ENCODE measurements at places on chromosomes 5 and 9.

DNA sequence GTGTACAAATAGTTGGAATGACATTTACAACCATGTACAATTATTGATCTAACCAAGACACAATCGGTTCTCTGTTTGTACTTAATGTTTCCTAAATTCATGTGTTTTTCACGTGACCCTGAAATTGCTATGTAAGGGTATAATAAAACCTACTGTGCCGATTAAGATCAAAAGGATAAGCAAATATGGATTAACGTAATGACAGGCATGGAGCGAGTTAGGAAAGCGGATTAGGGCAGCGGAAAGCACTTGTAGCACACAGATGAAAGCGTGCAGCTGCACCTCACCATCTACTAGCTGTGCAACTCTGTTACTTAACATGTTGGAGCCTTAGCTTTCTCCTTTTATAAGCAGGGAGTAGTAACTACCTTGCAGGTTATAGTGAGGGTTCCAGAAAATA is 38.3 kb upstream of the ZFYVE16 start:
- DNase-seq: no peak

DNA sequence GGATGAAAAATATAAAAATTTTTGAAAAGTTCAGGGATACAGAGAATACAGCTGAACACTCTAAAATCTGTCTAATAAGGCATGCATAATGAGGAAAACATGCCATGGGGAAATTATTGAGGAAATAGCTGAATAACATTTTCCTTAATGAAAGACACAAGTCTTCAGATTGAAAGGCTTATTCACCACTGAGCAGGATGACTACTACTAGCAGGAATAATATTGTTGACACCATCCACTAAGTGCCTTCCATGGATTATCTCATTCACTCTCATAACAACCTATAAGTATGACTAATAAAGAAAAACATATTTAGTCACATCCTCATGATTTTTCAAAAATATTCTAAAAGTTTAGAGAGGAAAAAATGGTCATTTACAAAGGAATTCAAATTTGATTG is 96.7 kb upstream of the FER start:
- DNase-seq: no peak

- no peak for DNase-seq
Observed at GRCh38 chr5:175778951-175779503, 92.4 kb upstream of the CPLX2 start.

DNA sequence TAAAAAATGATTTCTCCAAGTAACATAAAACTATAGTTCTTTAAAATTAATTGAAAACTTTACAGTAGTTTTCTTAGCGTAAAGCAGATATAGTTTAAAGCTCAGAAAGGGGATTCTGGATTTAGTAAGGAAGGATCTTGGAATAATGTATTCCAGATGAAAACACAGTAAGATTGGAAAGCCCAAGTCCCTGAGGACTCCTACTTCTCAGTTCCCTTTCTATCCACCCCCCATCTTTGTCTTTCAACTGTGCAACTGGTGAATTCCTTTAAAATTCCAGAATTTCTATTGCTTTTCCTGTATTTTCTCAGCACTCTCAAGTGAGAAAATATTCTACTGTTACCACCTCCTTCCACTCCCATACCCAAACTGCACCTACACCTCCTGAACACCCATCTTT is 184.5 kb upstream of the FBN2 start:
- DNase-seq: no peak

GRCh38 chr5:92019376-92019990 is 636.4 kb upstream of the ARRDC3 start:
- DNase-seq: no peak

GRCh38 chr5:176900780-176901204 is 1.6 kb upstream of the HK3 start:
- no peak for DNase-seq

GRCh38 chr9:114156657-114157421 is 1.5 kb downstream of the COL27A1 start:
- DNase-seq: no peak

- no peak for DNase-seq
Observed at GRCh38 chr9:77595426-77596095, 52.6 kb downstream of the GNA14 start.

GRCh38 chr9:33742519-33742918 is 52.8 kb upstream of the PRSS3 start:
- DNase-seq: no peak

- no peak for DNase-seq
Observed at GRCh38 chr5:143980506-143980905, 168.5 kb downstream of the HMHB1 start.

DNA sequence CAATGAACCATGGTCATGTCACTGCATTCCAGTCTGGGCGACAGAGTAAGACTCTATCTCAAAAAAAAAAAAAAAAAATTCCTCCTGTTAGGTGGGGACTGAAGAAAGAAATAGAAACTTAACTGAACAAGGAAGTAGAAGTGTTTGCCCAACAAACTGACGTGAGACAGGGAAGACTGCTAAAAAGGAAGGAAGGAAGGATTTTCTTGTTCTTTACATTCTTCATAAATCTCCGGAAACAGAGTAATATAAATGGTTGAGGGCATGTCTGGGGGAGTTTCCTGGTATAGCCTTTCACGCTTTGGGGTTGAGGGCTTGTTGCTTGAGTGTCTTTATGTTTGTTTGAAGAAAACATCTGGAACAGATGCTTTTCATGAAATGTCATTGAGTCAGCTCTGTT is 3.1 kb downstream of the TOR1B start:
- no peak for DNase-seq

- DNase-seq: no peak
Observed at GRCh38 chr5:54804086-54804485, 181.3 kb downstream of the ESM1 start.

GRCh38 chr9:127033789-127034188 is 88.6 kb downstream of the ANGPTL2 start:
- DNase-seq: no peak

GRCh38 chr9:73125651-73126050 is 26.0 kb upstream of the ANXA1 start:
- DNase-seq: no peak

- no peak for DNase-seq
Observed at GRCh38 chr9:137298401-137299202, 3.5 kb downstream of the NRARP start.

DNA sequence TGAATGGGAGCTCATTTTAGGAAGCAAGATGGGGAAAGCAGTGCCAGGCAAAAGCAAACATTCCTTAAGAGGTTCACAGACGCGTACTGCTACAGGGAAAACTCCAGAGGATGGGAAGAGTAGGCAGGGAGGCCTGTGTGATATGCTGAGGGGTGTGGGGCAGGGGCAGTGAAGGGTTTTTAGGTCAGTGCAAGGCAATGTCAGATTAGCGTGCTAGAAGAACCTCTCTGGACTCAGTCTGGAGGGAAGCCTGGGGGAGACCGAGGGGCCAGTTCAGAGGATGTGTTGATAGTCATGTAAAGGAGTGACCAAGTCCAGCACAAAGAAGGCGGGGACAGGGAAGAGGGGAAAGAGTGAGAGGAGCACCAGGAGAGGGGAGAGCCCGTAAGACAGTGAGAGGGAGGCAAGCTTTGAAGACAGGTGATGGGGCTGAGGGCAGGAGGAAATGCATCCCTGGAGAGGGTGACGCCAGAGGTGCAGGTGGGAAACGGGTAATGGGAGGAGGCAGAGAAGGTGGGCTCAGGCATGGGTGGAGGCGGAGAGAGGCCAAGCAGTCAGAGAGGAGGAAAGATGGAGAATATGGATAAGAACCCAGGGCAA is 134.5 kb downstream of the MTX3 start:
- no peak for DNase-seq

GRCh38 chr9:136118320-136119060 is at the start of gene TMEM250:
TMEM250 (minus strand) TSS chr9:136118875; CDS start chr9:136116900, 1,975 bp downstream.
- peak; percentile 97 for DNase-seq

- no peak for DNase-seq
Observed at GRCh38 chr5:39175273-39175955, 43.9 kb downstream of the FYB1 start.

DNA sequence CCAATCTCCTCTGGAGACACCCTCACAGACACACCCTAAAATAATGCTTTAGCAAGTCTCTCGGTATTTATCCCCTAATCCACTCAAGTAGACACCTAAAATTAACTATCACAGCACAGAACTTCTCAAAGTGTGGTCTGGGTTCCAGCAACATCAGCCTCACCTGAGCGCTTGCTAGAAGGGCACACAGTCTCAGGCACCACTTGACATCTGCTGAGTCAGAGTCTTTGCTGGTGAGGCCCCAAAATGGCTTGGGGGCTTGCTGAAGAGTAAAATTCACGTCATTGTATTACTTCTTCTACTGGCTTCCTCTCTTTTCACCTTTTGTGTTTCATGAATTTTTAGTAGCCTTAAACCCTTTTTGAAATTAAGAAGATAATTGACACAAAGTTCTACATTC is 9.0 kb downstream of the FOXB2 start:
- no peak for DNase-seq

GRCh38 chr5:53777864-53778618 is 217.6 kb downstream of the NDUFS4 start:
- DNase-seq: no peak

GRCh38 chr9:132572921-132573320 is 9.5 kb upstream of the BARHL1 start:
- DNase-seq: no peak

DNA sequence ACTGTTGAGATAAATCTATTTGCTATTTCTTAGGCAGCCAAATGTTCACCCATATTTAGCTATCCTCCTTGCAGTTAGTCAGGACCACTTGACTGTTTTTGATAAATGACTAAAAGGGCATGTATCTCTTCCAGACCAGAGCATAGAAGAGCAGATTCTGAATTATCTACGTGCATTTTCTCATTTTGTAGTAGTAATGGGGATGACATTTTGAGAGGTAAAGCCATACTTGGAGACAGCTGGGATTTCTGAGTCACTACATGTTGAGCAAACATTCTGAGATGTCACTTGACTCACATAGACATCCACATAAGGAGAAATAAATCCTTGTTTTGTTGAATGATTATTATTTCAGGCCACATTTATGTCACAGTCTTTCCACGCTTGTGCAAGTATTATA is 297.6 kb downstream of the CDH10 start:
- no peak for DNase-seq

- no peak for DNase-seq
Observed at GRCh38 chr5:6638236-6638635, 5.0 kb downstream of the SRD5A1 start.

DNA sequence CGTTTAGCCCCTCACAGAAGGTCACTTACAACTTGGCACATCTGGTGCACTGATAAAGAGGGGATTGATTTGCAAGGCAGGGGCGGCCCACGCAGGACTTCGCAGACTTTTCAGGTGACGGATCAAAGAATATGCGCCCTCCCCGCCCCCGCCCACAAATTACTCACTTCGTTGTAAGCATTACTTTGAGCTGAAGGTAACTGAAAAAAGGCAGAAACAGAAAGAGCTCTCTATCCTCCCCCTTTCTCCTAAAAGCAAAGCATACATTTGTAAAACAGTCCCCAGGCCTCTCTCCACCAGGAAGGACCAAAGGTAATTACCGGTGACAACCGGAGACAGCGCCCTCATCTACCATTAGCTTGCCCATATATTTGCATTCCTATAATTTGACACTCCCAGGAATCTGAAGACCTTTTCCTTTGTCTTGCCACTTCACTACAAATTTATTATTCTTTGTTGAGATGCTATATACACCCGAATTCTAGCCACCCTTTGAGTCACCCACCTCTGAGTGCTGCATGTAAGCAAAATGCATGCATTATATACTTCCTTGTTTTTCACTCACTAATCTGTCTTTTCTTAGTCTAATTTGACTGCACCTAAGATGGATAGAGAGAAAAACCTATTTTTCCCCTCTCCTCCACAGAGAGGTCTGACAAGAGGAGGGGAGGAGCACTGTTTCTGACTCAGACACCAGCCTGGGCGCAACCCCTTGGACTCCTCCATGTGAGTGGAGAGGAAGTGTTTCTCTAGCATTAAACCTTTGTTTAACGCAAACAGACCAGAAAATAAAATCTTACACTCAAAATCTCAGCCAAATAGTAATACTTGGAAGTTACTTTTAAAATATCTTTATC is 74.7 kb upstream of the SPIN1 start:
- no peak for DNase-seq

DNA sequence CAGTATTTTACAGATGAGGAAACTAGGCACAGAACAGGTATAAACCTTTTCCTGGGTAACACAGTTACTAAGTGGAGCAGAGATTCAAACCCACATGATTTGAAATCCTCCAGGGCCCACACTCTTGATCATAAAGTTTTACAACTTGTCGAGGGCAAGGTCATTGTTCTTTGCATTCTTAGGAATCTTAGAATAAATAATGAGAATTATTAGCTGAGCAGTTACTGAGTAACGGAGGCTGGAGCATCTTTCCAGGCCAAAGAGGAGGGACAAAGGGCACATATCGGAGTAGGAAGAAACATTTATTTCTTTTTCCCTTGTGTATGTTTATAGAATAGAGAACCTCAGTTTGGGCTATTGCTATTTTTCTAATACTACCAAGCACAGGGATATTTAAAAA is 27.1 kb upstream of the F2R start:
- DNase-seq: no peak

- no peak for DNase-seq
Observed at GRCh38 chr5:41127967-41128690, 57.0 kb upstream of the MROH2B start.

GRCh38 chr5:137880313-137880712 is 8.9 kb upstream of the PKD2L2 start:
- DNase-seq: no peak

- DNase-seq: no peak
Observed at GRCh38 chr5:94820488-94820887, 202.0 kb downstream of the SLF1 start.

DNA sequence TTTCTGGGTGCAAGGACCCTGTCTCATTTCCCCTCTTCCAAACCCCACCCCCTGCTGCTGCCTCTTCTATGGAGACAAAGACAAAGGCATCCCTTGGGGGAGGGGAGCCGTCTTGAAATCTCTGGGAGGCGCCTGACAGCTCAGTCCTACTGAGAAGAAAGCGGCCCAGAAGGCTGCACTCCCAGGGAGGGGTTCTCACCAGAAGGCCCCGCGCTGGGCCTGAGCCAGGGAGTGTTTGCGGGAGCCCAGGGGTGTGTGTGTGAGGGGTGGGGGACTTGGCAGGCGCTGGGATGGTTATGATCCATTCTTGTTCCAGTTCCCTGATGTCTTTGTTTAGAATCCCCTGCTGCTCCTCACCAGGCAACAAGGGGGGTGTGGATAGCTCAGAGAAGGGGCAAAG is 45.7 kb upstream of the ALDH1B1 start:
- DNase-seq: no peak

DNA sequence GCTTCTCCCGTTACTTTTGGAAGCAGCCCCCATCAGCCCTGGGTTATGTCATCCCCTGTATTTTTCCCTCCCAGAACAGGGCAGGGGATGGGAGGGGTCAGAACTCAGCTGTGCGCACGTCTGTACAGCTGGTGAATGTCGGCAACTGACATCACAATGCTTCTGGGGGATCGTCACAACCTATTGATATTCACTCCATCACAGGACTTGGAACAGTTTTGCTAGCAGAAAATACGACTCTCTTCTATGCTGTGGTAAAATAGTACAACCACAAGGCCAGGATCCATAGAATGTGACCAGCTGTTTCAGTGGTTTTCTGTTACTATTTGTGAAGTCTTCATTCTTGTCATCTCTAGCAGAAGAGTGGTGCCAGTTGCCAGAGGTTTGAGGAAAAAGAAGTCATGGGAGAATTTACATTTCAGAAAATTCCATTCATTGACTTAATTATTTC is 77.1 kb upstream of the KLF4 start:
- no peak for DNase-seq

- DNase-seq: no peak
Observed at GRCh38 chr9:121692606-121693387, 41.4 kb downstream of the DAB2IP start.
